ENCODE measurements at places on chromosomes 5 and 9. TPM values are rescaled to one million over a fixed set of nuclear protein-coding genes. Genes with fewer than 3 reads are reported as not detected.

The CLPTM1L gene
- 171 TPM for total RNA-seq

The CFAP157 gene
- total RNA-seq, result 7.6 TPM

The LCN15 gene
- not detected for total RNA-seq

The ZSWIM6 gene
- 17.5 TPM for total RNA-seq

The CDC25C gene
- total RNA-seq, result 0.34 TPM

The PCDHAC1 gene
- 6.7 TPM for total RNA-seq

The ZCCHC9 gene
- total RNA-seq, result 22.3 TPM

The APBA1 gene
- 2.5 TPM for total RNA-seq

DNA sequence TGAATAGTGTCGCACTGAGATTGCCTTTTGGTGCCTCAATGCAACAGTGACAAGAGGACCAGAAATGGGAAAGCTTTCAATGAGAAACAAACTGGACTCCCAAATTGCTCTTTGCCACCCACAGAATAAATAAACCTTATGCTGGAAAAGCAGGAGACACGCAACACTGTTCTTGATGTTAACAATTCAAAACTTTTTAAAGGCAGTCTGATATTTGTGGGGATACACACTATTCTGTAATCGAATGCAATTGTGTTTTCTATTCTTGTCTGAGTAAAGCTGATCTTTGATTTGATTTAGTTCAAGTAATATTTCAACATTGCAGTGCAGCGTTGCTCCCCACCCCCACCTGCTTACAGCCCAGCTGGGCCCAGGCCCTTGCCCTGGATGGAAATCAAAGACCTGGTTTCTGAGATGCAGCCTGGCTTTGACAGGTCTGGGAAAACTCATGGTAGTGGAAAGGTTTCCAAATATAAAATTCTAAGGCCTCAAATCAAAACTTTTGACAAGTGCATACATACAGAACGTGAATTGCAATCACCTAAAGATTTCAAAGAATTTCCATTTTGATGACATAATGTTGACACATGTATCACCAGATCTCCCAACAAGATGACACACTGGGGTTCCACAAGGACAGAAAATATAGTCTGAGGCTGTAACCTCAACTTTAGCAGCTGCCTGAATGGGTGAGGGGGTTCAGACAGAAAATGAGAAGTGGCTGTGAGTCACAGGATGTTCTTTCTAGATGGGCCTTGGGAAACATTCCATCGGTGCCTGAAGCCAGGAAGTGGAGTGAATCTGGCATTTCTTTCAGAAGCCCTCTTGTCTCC is 55.1 kb downstream of the ABCA1 start:
- DNase-seq, result peak; percentile 62

DNA sequence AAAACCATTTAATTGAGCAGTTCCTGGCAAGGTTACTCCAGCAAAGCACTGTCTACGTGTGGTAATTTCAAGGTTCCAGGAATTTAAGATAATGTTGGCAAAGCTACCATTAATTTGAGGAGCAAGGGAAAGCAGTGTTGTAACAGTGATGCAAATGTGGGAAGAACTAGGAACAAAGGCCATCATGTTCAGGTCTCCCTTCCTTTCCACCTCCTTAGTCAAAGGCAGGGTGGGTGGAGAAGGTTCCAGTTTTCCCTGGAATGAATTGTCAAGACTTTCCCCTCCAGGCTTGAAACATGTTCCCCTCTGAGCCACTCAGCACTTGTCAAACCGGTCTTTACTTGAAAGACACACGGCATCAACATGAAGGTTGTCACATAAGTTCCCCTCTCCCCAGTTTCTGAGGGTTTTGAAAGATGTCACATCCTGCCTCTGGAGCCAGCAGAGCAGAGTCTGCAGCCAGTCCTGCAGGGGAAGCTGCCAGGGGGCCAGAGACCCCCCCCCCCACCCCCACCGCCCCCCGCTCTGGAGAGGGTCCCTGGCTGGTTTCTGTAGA is 226.0 kb downstream of the GAS1 start:
- DNase-seq, result no peak

DNA sequence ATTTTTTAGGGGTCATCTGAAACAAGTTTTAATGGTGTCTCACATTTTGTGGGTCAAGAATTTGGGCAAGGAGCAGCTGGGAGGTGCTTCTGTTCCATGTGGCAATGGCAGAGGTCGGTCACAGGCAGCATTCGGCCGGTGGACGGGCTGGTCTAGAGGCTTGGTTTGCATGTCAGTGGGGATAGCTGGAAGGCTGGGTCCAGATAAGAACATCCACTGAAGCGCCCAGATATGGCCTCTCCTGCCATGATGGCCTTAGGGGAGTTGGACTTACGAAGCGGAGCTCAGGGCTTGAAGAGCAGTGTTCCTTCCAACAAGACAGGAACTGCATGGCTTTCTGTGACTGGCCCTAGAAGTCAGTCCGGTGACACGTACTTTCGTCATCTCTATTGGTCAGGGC is 30.3 kb downstream of the LHFPL2 start:
- no peak for DNase-seq

DNA sequence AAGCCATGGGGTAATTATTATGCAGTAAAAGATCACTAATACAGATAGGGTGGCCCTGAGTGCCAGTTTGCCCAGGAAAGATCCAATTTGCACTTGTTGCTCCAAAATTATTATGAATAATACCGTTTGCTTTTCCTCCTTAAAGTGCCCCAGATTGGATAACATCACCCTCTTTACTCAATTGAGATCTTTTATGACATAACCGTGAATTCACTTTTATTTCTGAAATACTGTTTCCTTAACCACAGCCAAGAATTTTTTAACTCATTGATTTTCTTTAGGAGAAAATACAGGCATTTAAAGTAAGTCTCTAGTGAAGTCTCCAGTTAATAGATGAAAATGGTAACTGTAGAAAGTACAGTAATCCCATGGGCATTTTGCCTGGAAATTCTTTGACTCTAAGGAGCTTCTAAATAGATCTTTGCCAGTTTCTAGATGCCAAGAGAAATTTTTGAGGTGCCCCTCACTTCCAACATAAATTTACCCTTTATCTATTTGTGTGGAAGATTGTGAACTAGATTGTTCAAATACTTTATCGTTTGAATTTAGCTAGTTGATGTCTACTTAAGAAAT is 99.2 kb downstream of the UHRF2 start:
- DNase-seq, result no peak

DNA sequence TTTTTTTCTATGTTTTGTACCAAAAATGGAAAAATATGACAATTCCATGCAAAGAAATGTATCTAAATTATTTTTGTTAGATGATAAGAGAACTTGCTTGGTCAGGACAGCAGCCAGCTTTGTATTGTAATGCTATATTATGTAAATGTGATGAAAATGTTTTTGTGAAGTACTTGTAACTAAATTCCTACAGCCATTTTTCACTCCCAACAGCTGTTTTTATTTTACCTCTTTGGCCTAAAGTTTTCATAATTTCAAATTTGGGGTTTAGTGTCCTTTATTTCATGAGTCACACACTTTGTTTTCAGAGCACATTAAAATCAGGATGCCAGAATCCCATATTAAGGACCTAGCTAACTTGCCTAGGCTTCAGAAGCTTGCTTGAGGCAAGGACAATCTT is 64.1 kb downstream of the WDR41 start:
- no peak for DNase-seq

- DNase-seq, result no peak
These were observed 37.6 kb upstream of the SMAD5 start for GRCh38 chr5:136094913-136095641.

GRCh38 chr5:8068078-8068477 is 199.1 kb downstream of the MTRR start:
- no peak for DNase-seq

- DNase-seq, result peak; percentile 72
These were observed 72.0 kb downstream of the ZFAND5 start for GRCh38 chr9:72292874-72293607.

DNA sequence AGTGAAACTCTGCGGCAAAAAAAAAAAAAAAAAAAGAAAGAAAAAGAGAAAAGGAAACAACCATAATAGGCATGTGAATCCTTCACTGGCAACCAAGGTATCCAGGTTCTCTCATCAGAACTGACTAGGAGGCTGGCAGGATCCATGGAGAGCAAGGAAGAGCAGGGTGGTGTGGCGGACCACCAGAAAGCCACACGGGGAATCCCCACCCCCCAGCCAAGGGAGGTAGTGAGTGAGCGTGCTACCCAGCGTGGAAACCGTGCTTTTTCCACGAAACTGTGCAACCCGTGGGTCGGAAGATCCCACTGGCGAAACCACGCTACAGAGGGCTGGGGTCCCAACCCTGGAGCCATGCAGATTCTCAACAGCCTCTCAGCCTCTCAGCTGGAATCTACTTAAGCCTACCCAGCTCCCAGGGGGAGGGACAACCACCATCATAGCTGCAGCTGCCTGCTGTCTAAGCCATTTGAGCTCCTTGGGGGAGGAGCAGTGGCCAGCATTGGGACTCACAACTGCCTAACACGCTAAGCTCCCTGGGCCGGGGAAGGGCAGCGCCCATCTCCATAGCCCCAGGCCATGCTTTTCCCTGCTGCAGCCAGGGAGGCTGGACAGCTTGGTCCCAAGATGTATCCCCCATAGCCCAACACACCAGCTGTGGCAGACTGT is 91.6 kb downstream of the PRELID2 start:
- peak; percentile 65 for DNase-seq

DNA sequence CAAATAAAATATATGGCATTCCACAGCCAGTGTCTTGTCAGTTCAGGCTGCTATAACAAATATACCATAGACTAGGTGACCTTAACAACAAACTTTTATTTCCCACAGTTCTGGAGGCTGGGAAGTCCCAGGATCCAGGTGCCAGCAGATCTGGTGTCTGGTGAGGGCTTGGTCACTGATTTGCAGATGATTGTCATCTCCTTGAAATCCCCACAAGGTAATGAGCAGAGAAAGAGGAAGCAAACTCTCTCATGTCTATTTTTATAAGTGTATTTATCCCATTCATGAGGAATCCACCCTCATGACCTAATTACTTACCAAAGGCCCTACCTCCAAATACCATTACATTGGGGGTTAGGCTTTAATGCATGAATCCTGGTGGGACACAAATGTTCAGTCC is 663.2 kb downstream of the TLR4 start:
- no peak for DNase-seq

GRCh38 chr5:168681556-168682183 is 102.5 kb upstream of the PANK3 start:
- DNase-seq, result no peak

- DNase-seq, result no peak
These were observed 1006.4 kb upstream of the CTNND2 start for GRCh38 chr5:12910641-12911040.

GRCh38 chr5:96920744-96921355 is 15.0 kb upstream of the LNPEP start:
- no peak for DNase-seq

GRCh38 chr9:104258296-104259011 is 164.3 kb downstream of the SMC2 start:
- no peak for DNase-seq

- no peak for DNase-seq
These were observed 604.8 kb upstream of the BRINP1 start for GRCh38 chr9:119974026-119974425.

DNA sequence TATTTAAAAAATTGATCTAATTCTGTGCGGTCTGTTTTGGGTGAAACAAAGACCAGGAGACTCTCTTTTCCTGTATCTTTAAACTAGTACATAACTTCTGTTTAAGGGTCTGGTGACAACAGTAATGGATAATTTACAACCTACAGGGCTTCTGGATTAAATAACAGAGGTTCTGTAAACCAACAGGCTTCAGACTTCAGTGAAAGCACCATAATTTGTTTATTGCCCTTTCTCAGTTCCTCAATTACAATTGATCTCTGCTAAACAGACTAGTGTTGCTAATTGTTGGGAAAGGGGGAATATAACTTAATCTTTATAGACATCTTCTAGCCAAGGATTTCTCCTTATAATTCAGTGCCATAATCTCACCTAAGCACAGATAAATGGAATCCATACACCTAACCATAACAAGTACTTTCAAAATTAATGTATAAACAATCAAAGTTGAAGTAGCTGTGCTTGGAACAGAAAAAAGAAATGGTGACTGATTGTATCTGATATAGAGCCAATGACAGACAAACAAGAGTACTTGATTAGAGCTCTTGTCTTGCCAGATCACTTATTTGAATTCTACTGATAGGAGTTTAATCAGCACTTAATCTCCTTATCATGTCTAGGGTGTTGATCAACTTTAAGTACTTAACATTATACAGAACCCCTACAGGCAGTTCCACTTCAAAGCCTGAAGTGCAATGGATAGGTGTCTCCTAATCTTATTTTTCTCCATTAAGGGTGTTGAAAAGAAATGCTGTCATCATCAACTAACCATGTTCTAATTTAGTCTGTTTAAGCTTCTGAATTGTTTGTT is 536.0 kb downstream of the NR2F1-AS1 start:
- DNase-seq, result no peak

GRCh38 chr5:81779916-81780266 is 29.0 kb upstream of the SSBP2 start:
- no peak for DNase-seq

DNA sequence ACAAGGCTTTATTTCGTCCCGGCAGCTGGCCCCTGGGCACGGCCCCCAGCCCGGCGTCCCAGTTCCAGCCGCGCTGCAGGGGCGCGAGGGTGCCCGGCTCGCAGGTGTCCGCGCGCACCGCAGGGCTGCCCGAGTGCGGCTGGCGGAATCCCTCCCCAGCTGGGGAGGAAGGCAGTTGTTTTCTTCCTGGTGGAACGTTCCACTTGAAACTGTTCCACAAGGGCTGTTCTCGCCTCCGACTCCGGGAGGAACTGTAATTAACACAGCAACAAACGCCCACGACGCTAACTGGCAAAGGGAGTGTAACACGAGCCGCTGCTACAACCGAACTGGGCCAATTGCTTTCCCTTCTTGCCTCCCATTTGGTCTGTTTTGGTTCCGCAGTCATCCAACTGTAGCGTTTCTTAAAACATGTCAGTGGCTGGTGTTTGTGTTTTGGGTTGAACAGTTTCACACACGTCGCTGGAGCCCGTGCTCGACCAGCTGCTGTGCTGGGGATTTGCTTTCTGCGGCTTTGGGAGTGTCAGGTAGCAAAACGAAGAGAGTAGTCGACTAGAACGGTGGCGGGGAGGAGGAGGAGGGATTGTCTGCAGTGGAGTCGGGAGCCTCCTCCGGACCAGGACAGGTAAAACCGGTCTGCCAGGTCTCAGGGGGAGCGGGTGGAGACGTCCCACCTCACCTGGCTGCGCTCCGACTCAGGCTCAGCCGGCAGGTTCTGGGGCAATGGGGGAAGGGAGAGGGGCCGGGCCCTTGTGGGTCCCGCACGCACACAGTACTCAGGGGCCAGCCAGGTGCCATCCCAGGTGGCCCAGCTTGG is 131.6 kb upstream of the NIPBL start:
- DNase-seq, result peak; percentile 90

DNA sequence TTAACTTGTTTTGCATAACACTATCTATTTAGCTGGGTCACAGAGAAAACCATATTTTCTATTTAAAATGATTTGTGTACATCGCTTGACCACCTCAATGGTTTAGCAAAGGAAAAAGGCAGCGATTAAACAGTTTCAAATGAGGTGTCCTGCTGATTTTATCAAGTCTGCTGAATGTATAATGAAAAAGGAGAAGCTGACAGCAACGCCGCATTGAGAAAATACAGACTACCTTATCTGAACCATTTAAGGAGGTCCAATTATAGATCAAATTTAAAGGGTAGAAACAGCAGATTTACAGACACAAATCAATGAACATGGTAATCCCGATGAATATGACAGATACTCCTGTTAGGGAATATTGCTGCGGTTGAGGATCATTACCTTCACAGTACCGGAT is 29.6 kb downstream of the PSMB7 start:
- no peak for DNase-seq
